ENCODE measurements at places on chromosomes 3 and 15.

- DNase-seq = no peak
These were observed 6.1 kb downstream of the DNASE1L3 start for GRCh38 chr3:58204720-58205119.

GRCh38 chr15:36130641-36131310 lies 448.6 kb upstream of the CDIN1 start:
- DNase-seq = no peak

DNA sequence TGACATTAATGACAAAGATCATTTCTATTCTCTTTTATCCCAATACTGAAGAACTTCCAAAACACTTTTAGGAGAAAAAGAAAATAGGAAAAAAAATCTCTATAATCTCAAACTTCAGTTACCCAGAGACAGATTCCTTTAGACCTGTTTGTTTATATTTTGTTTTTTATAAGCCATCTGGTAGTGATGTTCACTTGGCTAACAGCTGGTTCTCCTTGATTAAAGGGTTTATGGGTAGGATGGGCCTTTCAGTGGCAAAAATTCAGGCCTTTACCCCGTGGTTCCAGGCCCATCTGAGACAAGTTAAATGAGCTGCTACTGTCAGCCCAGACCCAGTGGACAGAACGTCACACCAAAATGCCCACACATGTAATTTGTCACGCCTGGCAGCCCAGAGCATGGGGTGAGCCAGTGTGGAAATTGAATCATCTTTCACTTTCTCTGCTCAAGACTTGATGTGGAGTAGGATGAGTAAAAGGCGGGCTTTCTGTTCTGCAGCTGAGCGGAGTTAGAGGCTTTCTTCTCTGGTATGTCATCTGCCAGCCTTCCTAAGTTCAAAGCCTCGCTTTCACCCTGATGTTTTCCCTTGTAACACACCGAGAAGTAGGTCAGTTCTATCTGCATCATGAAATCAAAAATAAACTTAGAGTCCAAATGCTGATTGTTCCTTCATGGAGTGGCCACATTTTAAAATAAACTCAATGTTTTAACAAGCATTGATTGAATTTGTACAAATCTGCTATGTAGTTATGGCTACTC lies 62.5 kb upstream of the SKOR1 start:
- DNase-seq = peak; percentile 26

DNA sequence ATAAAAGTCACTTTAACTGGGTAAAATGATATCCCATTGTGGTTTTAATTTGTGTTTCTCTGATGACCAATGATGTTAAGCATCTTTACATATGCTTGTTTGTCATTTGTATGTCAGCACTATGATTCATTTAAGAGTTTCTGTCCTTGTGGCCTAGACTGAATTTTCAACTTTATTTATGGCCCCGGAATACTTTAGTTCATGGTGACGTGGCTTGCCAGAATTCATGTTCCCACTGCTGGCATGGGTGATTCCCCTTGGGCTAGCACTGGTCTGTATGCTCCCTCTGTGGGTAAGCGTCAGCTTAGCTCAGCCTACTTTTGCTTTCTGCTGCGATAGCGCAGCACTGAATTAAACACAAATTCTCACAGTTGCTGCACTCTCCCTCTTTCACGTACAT lies 436.3 kb upstream of the SGO1 start:
- no peak for DNase-seq

DNA sequence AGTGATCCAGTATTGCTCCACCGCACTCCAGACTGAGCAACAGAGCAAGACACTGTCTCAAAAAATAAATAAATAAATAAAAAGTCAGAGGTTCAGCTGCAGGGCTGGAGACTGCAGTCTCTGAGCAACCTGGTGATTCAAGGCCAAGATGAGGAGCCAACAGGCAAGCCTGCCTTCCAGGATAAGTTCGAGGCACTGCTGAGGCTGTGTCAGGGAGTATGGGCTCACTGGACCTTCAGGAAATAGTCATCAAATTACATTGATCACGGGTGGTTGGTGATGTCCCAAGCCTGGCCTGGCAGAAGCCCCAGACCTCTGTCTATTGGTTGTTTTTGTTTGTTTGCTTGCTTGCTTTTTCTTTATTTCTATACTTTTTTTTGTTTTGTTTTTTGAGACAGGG lies 41.5 kb downstream of the IDH2 start:
- no peak for DNase-seq

- DNase-seq = no peak
These were observed 545.7 kb downstream of the TBL1XR1 start for GRCh38 chr3:176651622-176652021.
